Activated naive CD8-positive, alpha-beta T cell treated with anti-CD3 and anti-CD28 coated beads for 36 hours (primary cell): ENCODE measurements at places on chromosomes 11 and 22.

DNA sequence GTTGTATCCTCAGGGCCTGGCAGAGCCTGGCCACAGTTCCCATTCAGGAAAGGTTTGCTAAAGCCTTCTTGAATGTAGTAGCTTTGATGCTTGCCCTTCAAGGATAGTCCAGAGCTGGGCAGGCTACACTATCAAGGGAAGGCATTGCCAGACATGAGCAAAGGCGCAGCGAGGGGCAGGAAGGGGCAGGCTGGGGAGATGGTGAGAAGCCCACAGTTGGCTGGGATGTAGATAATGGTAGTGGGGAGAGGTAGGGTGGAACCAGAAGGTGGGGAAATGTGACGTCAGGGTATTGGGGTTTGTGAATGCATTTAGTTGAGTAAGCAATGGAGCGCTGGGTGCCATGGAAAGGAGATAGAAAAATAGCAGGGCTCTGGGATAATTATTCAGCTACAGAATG lies 28.6 kb downstream of the LRRC32 start:
- no peak for DNase-seq
- peaks cover 3% of the 10 kb centered on the region for H3K36me3 ChIP-seq
- H3K27me3 ChIP-seq, result peaks cover 49% of the 10 kb centered on the region
- peak overlapping the region; percentile 83 for H3K27ac ChIP-seq

DNA sequence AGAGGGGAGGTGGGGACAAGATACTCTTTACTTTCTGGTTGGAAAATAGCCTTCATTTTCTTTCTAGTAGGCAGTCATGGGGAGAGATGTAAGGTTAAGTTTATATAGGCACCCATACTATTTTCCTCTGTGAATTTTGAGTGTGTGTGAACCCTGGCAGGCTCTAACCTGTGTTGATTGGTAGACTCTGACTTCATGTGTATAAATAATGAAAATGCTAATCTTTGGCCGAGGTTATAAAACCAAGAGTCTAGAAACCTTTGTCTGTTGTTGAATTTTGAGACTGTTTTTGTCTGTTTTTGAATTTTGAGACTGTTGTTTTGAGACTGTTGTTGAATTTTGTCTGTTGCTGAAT lies 14.0 kb downstream of the TRIM44 start:
- no peak overlapping the region for H3K4me3 ChIP-seq
- H3K36me3 ChIP-seq, result peaks cover 37% of the 10 kb centered on the region
- no peak for DNase-seq
- H3K27ac ChIP-seq, result no peak overlapping the region
- H3K4me1 ChIP-seq, result peaks cover 65% of the 10 kb centered on the region

- H3K4me1 ChIP-seq, result no peaks in the 10 kb centered on the region
- no peak overlapping the region for H3K27ac ChIP-seq
- H3K36me3 ChIP-seq, result no peaks in the 10 kb centered on the region
- no peak overlapping the region for H3K4me3 ChIP-seq
- DNase-seq, result no peak
- H3K27me3 ChIP-seq, result peaks cover 2% of the 10 kb centered on the region
These were observed 7.4 kb downstream of the LRRC75B start for GRCh38 chr22:24585461-24585860.

DNA sequence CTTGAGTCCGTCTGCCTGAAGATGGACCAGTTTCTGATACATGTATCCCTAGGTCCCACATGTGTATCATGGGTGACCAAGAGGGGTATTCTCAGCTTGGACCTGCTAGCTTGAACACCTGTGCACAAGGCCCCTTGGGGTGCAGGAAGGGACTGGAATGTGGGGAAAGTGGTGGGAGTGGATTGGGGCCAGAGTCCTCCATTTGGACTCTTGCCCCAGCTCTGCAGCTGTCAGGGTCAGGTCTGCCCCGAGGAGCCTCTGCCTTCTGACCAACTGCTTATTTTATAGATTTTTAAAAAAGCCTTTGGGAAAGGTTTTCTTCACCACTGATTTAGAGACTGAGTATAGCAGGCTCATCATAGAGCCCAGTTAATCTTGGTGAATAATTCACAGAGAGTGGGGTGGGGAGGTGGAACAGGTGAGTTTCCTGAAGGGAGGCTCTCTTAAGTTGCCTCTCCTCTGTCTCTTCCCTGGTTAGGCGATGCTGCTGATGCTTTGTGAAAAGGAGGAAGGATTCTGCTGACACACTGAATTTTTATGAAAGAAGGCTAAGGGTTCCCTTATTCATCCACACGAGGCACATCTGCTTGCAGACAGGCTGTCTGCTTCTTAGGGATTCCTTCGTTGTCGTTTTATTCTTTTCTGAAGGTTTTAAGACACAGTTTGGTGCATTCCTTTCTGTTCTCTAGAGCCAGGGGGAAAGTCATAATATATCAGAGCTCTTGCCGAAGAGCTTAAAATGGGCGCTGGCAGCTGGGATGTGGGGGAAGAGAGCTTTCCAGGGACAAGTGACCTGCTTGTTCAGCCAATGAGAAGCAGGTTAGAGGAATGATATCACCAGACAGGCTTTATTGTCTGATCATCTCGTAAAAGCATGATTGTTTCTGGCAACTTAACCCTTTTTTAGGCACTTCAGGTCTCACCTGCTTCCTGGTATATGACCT lies 19.9 kb downstream of the TRIM44 start:
- no peak for DNase-seq
- H3K4me1 ChIP-seq, result peaks cover 40% of the 10 kb centered on the region
- no peak overlapping the region for H3K4me3 ChIP-seq
- no peak overlapping the region for H3K27ac ChIP-seq

DNA sequence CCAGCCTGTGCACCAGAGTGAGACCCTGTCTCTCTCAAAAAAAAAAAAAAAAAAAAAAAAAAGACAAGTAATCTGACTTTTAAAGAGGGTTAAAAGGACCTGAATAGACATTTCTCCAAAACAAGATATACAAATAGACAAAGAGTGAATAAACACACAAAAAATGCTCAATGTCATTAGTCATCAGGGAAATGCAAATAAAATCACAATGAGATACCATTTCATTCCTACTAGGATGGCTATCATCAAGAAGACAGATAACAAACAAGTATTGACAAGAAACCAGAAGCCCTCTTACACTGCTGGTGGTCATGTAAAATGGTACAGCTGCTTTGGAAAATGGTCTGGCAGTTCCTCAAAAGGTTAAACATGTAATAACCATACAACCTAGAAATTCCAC lies 4.1 kb downstream of the RIC3 start:
- H3K4me3 ChIP-seq, result no peak overlapping the region
- H3K27me3 ChIP-seq, result peaks cover 21% of the 10 kb centered on the region
- peaks cover 28% of the 10 kb centered on the region for H3K4me1 ChIP-seq
- DNase-seq, result no peak
- no peak overlapping the region for H3K27ac ChIP-seq

DNA sequence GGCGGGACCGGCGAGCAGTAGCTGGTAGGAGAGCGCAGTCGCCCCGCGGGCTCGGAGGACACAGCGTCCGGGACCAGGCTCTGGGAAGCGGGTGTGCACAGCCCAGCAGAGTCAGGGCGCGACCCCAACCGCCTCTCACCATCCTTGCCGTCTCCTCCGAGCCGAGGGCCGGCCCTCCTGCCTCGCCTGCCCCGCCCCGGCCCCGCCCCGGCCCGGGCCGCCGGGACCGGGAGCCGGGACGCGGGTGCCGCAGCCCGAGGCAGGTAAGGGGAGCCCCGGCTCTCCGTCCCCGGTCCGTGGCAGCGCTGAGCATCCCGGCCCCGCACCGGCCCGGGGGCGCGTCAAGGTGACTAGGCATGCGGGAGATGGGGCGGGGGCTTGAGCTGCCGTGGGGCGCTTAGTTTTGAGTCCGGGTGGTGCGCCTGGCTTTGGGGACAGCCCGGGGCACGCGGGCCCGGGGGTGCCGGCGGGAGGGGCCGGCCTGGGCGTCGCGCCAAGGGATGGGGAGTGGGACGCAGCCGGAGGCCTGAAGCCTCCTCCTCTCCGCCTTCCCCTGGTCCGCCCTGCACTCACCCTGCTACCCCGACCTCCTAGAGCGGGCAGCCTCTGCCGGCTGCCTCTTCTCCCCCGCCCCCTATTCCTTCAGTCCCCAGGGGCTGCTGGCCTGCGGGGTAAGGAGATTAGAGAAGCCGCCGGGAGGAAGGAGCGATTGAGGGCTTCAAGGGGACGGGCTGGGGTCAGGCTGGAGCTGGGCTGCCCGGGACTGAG lies at the start of gene ABCG4:
Gene ABCG4, plus strand, starts transcription at position 35 of the 768 bp plus-strand sequence. CDS start 914 bp downstream, outside the sequence.
- H3K27me3 ChIP-seq, result peaks cover 39% of the 10 kb centered on the region
- no peaks in the 10 kb centered on the region for H3K36me3 ChIP-seq
- peaks cover 14% of the 10 kb centered on the region for H3K4me1 ChIP-seq
- DNase-seq, result peak; percentile 40
- H3K27ac ChIP-seq, result no peak within 1 kb of the TSS

DNA sequence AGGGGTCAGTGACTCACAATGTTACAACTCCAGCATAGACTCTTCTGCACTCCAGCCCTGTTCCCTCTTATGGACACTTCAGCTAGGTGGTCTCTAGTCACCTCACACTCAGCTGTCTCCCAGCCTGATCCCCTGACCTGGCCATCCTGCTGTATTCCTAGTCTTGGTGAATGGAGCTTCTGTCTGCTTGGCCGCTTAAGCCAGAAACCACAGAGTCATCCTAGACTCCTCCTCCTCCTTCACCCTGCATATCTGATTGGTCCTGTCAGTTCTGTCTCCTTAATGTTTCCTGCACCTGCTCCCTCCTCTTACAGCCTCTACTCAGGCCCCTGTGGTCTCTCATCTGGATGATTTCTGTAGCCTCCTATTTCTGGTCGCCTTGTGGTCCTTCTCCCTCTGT lies 144.9 kb downstream of the HIPK3 start:
- H3K27ac ChIP-seq, result no peak overlapping the region
- DNase-seq, result no peak
- no peak overlapping the region for H3K4me3 ChIP-seq
- H3K36me3 ChIP-seq, result no peaks in the 10 kb centered on the region

DNA sequence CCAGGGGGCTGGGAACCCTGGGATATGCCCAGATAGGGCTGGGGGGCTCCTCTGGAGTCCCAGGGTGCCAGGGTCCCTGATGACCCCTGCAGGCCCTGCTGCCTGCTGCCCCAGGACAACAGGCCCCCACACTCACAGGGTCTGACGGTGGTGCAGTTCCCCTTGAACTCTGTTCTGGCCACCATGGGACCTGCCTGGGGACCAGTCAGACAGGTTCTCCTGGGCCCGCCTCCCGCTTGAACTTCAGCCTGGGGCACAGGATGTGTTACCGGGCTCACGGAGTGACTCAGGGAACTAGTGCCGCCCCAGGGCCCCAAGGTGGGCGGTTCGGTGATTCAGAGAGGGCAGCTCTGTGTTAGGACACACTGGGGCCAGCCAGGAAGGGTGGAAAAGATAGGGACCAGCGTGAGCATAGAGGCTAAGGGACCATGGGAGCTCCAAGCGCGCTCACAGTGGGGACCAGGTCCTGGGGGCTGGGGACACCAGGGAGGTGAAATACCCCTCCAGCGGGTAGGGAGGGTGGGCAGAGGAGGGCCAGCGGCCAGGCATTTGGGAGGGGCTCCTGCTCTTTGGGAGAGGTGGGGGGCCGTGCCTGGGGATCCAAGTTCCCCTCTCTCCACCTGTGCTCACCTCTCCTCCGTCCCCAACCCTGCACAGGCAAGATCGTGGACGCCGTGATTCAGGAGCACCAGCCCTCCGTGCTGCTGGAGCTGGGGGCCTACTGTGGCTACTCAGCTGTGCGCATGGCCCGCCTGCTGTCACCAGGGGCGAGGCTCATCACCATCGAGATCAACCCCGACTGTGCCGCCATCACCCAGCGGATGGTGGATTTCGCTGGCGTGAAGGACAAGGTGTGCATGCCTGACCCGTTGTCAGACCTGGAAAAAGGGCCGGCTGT lies 21.5 kb upstream of the TXNRD2 start:
- DNase-seq, result no peak
- H3K27me3 ChIP-seq, result no peaks in the 10 kb centered on the region
- no peaks in the 10 kb centered on the region for H3K4me1 ChIP-seq

GRCh38 chr22:17387356-17387755 lies 18.1 kb downstream of the CECR2 start:
- peaks cover 1% of the 10 kb centered on the region for H3K36me3 ChIP-seq
- no peak overlapping the region for H3K4me3 ChIP-seq
- H3K4me1 ChIP-seq, result no peaks in the 10 kb centered on the region
- H3K27ac ChIP-seq, result no peak overlapping the region
- H3K27me3 ChIP-seq, result no peaks in the 10 kb centered on the region

GRCh38 chr11:60984149-60984548 lies 12.7 kb downstream of the CD6 start:
- no peaks in the 10 kb centered on the region for H3K27me3 ChIP-seq
- H3K36me3 ChIP-seq, result peaks cover 67% of the 10 kb centered on the region
- H3K4me3 ChIP-seq, result peak overlapping the region; percentile 75
- peak overlapping the region; percentile 93 for H3K27ac ChIP-seq

- peaks cover 4% of the 10 kb centered on the region for H3K4me1 ChIP-seq
- H3K27ac ChIP-seq, result no peak overlapping the region
These were observed 125.4 kb upstream of the ARHGAP20 start for GRCh38 chr11:110837603-110838002.

GRCh38 chr11:64759131-64759721 lies 548 bp downstream of the PYGM start:
- H3K27me3 ChIP-seq, result no peaks in the 10 kb centered on the region
- peaks cover 17% of the 10 kb centered on the region for H3K36me3 ChIP-seq
- no peak overlapping the region for H3K4me3 ChIP-seq
- peaks cover 40% of the 10 kb centered on the region for H3K4me1 ChIP-seq
- no peak overlapping the region for H3K27ac ChIP-seq

DNA sequence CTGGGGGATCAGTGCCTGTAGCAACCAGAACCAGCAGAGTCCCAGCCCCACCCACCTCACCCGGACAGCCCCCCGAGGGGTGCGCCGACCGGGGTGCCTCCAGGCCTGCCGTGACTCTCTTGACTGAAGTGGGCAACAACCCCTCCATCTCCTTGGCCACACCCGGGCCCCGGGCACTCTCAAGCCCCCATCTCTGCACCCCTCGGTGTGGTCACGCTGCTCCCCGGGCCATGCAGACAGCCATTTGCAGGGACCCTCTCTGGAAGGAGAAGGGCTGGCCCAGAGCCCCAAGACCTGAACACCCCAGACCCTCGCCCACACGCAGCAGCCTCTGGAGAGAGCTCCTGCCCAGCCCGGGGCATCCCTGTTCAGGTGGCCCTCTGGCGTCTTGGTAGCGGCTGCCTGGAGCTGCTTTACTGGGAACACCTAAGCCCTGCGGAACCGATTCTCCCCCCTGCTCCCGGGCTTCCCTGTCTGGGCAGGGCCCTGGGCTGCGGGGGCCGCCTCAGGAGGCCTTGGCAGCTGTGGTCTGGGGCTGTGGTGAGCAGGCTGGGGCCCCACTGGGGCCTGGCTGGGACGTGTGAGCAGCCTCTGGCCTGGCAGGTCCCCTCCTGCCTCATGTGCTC lies 84.9 kb downstream of the WNT7B start:
- H3K4me1 ChIP-seq, result no peaks in the 10 kb centered on the region
- no peak for DNase-seq
- peaks cover 34% of the 10 kb centered on the region for H3K27me3 ChIP-seq
- H3K4me3 ChIP-seq, result no peak overlapping the region
- no peak overlapping the region for H3K27ac ChIP-seq
- H3K36me3 ChIP-seq, result no peaks in the 10 kb centered on the region
